ENCODE measurements at places on chromosomes 7 and 10.
A peak's percentile ranks its signal among the peaks of the same experiment; 100 is the strongest.

- no peak for DNase-seq
Observed at GRCh38 chr10:124092860-124093773, at the start of gene CHST15. Gene CHST15 (minus strand): TSS chr10:124093598. CDS start chr10:124046212, 47,386 bp downstream.

DNA sequence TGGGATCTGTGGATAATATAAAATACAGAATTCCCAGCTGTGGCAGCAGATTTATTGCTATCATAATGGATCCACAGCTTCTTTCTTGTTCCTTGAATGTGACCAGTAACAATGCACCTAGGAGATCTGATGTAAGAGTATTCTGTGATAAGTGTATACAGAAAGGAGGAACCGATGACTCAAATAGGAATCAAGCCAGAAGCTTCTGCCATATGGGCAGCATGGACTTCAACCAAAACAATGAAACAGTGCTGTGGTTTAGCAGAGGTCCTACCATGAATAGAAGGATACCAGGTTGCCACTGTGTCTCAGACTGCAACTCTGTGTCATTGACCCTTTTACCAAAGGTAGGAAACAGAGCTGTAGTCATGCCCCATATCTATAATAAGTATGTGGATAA is 81.8 kb downstream of the PTPRZ1 start:
- no peak for DNase-seq

- DNase-seq, result no peak
Observed at GRCh38 chr10:1395481-1396296, 339.5 kb downstream of the WDR37 start.

GRCh38 chr10:88392222-88392621 is 190.9 kb downstream of the RNLS start:
- DNase-seq, result no peak

DNA sequence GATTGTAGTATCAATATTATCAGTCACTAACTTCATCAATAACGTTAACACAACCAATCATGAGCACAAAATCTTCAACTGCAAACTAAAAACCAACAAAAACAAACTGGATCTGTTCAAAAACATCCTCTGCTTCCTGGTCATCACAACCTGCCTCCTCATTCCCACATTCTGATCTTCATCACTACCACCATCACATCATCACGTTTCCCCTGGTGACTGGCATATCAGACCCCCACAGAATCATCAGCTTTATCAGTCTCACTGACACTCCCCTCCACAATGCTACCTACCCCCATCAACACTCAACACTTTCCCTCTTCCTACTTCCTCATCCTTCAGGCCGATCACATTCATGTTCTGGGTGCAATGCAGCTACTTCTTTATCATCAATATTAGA is 11.4 kb downstream of the XPNPEP1 start:
- no peak for DNase-seq

DNA sequence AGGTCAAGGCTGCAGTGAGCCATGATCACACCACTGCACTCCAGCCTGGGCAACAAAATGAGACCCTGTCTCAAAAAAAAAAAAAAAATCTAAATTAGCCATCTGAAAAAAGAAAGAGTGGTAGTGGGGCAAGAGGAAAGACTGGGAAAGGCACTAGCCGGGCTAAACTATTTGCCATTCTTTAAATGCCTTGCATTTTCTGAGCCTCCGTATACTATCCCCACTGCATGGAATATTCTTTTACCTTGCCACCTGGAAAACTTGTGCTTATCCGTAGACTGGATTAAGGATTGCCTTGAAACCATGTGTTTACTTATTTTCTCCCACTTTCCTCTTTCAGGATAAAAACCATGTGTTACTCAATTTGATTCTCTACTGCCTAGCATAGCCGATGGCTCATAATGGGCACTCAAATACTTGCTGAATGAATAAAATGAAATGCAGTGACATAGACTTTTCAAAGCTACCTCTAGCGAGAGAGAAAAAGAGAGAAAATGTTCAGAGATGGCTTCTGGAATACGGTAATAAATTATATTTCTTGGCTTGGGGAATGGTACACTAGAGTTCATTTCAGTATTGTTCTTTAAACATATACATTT is 30.6 kb downstream of the HYCC1 start:
- no peak for DNase-seq

- DNase-seq, result no peak
Observed at GRCh38 chr7:105353752-105354328, 34.9 kb downstream of the SRPK2 start.

- no peak for DNase-seq
Observed at GRCh38 chr7:31963569-31964175, 106.5 kb downstream of the PDE1C start.

- DNase-seq, result no peak
Observed at GRCh38 chr7:42700406-42701327, 211.2 kb downstream of the C7orf25 start.

- DNase-seq, result no peak
Observed at GRCh38 chr10:126646110-126646509, 24.4 kb downstream of the C10orf90 start.

- DNase-seq, result no peak
Observed at GRCh38 chr10:28710202-28710886, 33.0 kb downstream of the BAMBI start.

GRCh38 chr10:46326971-46327370 is 40.2 kb downstream of the ANTXRL start:
- no peak for DNase-seq

- DNase-seq, result no peak
Observed at GRCh38 chr10:13291061-13291460, 8.8 kb downstream of the PHYH start.

GRCh38 chr10:106705681-106706100 is 458.8 kb downstream of the SORCS1 start:
- peak; percentile 7 for DNase-seq

DNA sequence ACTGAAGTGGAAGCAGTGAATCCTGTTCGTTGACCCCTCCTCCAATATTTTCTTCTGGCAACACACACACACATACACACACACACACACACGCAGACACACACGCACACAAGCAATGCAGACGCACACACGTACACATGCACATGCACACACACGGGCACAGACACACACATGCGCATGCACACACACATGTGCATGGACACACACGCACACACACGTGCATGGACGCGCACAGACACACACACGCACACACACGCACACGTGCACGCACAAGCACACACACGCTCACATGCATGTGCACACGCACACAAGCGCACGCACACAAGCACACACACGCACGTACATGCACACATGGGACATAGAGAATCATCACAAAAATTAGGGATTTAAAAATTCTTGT is 488.2 kb upstream of the TPK1 start:
- no peak for DNase-seq

GRCh38 chr7:14000247-14000646 is 10.8 kb upstream of the ETV1 start:
- no peak for DNase-seq

DNA sequence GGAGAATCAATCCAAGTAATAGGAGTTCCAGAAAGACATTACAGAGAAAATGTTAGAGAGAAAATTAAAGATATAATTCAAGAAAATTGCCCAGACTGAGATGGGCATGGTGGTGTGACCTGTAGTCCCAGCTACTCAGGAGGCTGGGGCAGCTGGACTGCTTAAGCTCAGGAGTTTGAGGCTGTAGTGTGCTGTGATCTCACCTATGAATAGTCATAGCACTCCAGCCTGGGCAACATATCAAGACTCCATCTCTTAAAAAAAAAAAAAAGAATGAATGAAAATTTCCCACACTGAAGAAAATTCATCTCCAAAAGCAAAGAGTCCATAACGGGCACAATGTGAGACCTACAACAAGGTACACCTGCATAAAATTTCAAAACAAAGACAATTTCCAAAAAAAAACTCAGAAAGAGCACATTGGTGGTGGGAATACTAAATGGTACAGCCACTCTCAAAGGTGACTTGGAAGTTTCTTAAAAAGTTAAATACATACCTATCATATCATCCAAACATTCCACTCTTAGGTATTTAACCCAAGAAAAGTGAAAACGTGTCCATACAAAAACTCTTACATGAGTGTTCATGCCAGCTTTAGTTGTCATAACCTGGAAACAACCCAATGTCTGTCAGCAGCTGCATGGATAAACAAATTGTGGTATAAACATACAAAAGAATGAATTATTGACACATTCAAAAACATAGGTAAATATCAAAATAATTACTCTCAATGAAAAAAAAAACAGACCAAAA is 6.9 kb upstream of the RGS10 start:
- no peak for DNase-seq

DNA sequence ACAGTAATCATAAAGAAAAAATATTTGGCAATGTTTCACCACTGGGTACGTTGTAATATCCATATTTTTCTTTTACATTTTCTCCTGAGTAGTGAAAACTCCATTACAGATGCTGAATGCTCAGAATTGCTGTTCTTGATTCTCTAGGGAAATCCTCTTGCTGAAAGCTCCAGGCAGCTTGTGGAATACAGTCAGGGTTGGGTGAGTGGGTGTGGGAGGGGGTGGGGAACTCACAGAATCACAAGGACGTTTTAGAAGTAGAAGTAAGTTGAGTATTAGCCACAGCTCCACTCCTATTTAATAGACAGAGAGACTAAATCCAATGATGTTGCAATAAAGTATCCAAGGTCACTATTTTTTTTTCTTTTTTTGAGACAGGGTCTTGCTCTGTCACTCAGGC is 1270.9 kb downstream of the TYW1 start:
- no peak for DNase-seq

GRCh38 chr7:105218215-105218614 is 170.5 kb downstream of the SRPK2 start:
- DNase-seq, result no peak

- DNase-seq, result no peak
Observed at GRCh38 chr7:50397320-50397970, 52.7 kb downstream of the FIGNL1 start.

- DNase-seq, result no peak
Observed at GRCh38 chr10:24307116-24307515, 98.2 kb downstream of the KIAA1217 start.

- no peak for DNase-seq
Observed at GRCh38 chr10:85719408-85719807, 647.2 kb downstream of the GRID1 start.

DNA sequence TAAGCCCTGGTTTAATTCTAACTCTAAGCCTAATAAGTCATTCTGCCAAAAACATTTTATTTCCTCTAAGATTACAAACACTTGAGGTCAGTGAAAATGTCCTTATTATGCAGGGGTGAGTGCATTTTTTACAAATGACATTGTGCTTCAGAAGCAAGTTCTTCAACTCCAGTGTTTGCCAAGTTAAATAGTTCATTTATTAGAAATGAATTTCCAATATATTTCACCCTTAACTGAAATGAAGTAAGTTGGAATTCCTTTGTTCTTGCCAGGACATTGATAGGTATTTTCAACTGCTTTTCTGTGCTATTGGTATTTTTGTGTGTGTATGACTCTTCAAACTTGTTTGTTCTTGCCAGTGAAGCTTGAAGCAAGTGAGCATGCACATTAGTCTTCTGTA is 89.5 kb upstream of the CCDC6 start:
- no peak for DNase-seq

DNA sequence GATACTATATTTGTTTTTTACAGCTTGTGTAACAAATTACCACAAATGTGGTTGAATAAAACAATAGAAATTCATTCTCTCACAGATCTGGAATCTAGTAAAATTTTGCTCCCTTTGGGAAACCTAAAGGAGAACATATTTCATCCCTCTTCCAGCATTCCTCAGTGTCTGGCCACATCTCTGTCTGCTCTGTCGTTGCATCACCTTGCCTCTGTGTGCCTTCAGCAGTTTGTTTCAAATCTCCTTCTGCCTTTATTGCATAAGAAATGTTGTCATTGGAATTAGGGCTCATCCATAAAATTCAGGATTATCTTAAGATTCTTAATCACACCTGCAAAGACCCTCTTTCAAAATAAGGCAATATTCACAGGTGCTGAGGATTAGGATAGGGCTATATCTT is 14.5 kb downstream of the OR2A14 start:
- no peak for DNase-seq

DNA sequence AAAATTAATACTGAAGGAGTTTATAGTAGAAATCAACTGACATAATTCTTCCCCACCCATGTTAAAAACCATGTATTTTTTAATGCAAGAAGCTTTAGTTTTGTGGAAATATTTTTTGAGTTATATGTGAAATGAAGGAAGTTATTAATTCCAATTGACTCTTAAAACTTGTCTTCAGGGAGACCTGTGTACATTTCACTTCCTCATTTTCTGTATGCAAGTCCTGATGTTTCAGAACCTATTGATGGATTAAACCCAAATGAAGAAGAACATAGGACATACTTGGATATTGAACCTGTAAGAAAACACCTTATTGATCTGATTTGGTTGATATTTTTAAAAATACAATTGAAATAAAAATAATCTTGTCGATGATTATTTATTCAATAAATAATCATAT is 33.3 kb downstream of the CD36 start:
- DNase-seq, result no peak

- DNase-seq, result no peak
Observed at GRCh38 chr7:26099236-26099635, 52.8 kb upstream of the NFE2L3 start.

DNA sequence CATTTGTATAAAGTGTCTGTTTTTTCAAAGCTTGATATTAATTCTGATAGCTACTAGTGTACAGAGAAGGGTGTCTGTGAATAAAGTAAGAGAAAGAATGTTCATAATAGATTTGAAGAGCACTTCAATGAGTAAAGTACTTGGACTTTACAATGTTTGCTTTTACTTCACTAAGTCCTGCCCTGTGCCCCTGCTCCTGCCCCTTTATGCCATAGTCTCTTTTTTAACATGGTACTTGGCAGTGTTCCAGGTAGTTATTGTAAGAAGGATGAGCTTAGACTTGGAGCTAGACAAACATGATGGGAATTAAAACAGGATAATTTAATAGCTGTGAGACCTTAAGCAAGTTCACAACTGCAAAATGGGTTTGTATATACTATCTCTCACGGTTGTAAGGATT is 41.0 kb downstream of the ZEB1 start:
- DNase-seq, result no peak

- no peak for DNase-seq
Observed at GRCh38 chr7:146926841-146927240, 810.2 kb downstream of the CNTNAP2 start.

- no peak for DNase-seq
Observed at GRCh38 chr10:61991166-61991565, 89.7 kb downstream of the ARID5B start.

- no peak for DNase-seq
Observed at GRCh38 chr10:68428396-68429104, 21.5 kb upstream of the RUFY2 start.

DNA sequence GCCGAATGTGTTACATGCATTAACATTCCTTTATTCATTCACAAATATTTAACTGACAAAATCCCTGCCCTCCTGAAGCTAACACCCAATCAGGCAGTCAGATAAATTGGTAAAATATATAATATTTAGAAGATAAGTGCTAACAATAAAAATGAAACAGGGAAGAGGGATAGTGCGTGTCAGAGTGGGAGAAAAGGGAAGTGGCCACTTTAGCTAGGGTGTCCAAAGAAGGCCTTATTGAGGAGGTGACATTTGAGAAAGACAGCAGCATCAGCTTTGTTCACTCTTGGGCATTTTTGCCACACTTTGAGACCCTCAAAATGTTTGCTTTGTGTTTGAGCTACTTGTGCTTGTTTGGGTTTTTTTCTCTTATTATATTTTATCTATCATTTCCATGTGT is 317.8 kb downstream of the SNX13 start:
- DNase-seq, result no peak
